Adrenal gland (tissue), 19 donors: ENCODE measurements at places on chromosomes 5 and 9. TPM values are rescaled to one million over a fixed set of nuclear protein-coding genes. Genes with fewer than 3 reads are reported as not detected.

The CDX1 gene
- not detected for total RNA-seq

The NMUR2 gene
- not detected for total RNA-seq

The RFESD gene
- 0.96 TPM for total RNA-seq

The TAF11L6 gene
- not detected for total RNA-seq

The SAPCD2 gene
- 0.79 TPM for total RNA-seq

The RFX3 gene
- total RNA-seq: 6.3 TPM

The HDHD3 gene
- 343 TPM for total RNA-seq

DNA sequence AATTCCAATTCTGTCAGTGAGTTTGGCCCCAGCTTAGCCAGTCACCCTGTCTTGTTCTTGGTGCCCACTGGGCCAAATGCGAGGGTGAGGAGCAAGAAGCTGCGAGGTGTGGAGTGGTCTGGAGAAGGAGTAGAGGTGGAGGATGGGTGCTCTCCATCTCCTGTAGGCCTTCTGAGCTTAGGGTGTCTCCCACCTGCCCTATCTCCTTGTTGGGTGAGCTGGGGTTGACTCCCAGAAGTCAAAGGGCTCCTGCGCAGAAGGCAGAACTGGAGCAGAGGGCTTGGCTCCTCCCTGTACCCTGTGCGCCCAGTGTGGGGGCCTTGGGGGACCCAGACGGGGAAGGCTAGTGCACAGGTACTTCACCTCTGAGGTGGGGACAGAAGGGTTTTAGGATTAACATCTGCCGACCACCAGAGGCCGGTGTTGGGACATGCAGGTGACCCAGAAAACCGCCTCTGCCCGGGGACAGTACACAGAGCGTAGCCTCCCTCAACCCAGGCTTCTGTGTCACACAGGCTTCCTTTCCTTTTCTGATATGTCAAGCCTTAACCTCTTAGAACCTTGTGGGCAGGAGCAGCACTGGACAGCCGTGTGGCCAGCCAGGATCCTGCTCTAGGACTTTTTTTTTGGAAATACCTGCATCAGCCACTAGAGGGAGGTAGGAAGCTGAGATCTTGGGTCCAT is 16.9 kb downstream of the IL5 start:
- no peaks in the 10 kb centered on the region for H3K36me3 ChIP-seq
- H3K27me3 ChIP-seq: no peaks in the 10 kb centered on the region
- H3K4me3 ChIP-seq: no peak overlapping the region
- DNase-seq: peak; percentile 58

GRCh38 chr9:107883496-107884124 is 394.0 kb upstream of the KLF4 start:
- H3K4me1 ChIP-seq: no peaks in the 10 kb centered on the region
- H3K4me3 ChIP-seq: no peak overlapping the region
- H3K36me3 ChIP-seq: no peaks in the 10 kb centered on the region
- DNase-seq: peak; percentile 62

DNA sequence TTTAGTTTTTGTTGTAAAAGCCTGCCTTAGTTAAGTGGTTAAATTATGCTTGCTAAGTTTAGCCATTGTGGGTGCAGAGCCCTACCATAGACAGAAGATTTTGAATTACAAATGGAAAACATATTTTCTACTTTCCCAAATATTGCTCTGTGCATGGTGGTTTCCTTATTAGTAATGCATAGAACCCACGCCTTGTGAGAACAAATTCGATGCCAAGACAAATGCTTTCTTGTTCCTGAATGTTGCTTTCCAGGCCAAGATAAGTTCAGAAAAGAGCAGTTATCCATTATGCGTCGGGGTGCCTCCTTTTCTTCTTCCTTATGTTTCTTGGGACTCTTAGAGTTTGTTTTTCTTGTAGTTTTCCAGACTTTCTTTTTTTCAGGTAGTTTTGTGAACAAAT is 31.0 kb upstream of the GARNL3 start:
- H3K4me1 ChIP-seq: peaks cover 15% of the 10 kb centered on the region
- H3K36me3 ChIP-seq: no peaks in the 10 kb centered on the region
- no peaks in the 10 kb centered on the region for H3K27me3 ChIP-seq
- no peak for DNase-seq

- H3K27me3 ChIP-seq: no peaks in the 10 kb centered on the region
- no peak for DNase-seq
- H3K4me3 ChIP-seq: no peak overlapping the region
- no peaks in the 10 kb centered on the region for H3K36me3 ChIP-seq
- H3K27ac ChIP-seq: peak overlapping the region; percentile 36
Measured at GRCh38 chr5:54581831-54582548, 64.4 kb downstream of the SNX18 start.

GRCh38 chr9:18739641-18740318 is 265.8 kb downstream of the ADAMTSL1 start:
- H3K4me1 ChIP-seq: no peaks in the 10 kb centered on the region
- DNase-seq: no peak
- no peaks in the 10 kb centered on the region for H3K27me3 ChIP-seq
- H3K36me3 ChIP-seq: no peaks in the 10 kb centered on the region
- H3K4me3 ChIP-seq: no peak overlapping the region

DNA sequence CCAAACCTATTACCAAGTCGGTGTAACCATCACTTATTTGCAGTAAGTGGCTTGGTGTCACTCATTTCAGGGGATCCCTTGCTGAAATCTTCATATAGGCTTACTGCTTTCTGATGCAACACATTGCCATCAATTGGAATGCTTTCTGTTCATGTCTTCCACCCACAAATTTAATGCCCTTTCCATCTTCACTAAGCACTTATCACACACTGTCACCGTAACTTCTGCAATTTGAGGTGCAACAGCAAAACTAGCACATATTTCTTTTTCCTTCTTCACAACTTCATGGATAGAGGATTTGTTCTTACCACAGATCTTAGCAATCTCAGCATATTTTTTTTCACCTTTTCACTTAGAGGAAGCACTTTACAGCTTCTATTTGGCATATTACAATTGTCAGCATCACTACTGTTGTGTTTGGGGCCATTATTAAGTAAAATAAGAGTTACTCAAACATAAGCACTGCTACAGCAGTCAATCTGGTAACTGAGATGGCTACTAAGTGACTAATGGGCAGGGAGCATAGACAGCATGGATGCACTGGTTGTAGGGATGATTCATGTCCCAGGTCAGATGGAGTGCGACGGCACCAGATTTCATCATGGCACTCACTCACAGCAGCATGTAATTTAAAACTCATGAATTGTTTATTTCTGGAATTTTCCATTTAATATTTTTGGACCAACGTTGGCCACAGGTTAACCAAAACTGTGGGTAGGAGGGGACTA is 70.1 kb downstream of the PIP5K1B start:
- no peak overlapping the region for H3K27ac ChIP-seq
- no peaks in the 10 kb centered on the region for H3K27me3 ChIP-seq
- no peak overlapping the region for H3K4me3 ChIP-seq
- H3K4me1 ChIP-seq: peaks cover 29% of the 10 kb centered on the region
- DNase-seq: peak; percentile 70

DNA sequence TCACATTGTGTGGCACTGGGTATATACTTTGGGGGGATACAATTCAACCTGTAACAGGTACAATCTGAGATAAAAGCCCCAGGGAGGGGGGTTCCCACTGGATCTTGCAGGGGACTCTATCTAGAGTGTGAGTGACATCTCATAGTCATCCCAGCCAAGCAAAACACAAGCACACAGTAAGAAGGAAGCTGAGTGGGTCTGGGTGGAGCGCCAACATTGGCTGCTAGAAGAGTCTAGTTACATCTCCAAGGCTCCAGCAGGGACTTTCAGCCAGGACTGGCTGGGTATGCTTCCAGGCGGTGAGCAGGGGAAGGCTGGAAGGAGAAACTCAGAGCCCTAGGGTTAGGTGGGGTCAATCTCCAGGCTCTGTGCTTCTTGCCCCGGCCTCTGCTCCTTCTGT is 53.0 kb downstream of the IL31RA start:
- no peaks in the 10 kb centered on the region for H3K27me3 ChIP-seq
- no peak for DNase-seq
- no peaks in the 10 kb centered on the region for H3K36me3 ChIP-seq
- H3K4me1 ChIP-seq: no peaks in the 10 kb centered on the region
- H3K27ac ChIP-seq: no peak overlapping the region

DNA sequence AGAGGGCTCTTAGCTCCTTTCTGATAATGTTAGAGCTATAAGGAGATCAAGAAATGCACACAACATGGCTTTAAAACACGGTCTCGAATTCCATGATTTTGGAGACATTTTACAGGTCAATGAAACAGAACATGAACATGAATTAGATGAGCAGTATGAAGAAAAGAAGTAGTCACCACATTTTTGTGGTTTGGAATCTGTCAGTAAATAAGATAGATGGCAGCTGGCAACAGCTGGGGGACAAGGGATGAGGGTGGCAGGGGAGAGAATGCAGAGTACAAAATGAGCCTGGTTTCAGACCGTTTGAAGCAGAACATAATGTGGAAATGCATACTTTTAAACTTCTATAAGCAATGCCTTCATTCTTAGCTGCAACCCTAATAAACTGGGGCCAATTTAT is 107.1 kb downstream of the OXCT1 start:
- H3K4me1 ChIP-seq: no peaks in the 10 kb centered on the region
- no peak overlapping the region for H3K4me3 ChIP-seq
- H3K27me3 ChIP-seq: no peaks in the 10 kb centered on the region
- no peak for DNase-seq

DNA sequence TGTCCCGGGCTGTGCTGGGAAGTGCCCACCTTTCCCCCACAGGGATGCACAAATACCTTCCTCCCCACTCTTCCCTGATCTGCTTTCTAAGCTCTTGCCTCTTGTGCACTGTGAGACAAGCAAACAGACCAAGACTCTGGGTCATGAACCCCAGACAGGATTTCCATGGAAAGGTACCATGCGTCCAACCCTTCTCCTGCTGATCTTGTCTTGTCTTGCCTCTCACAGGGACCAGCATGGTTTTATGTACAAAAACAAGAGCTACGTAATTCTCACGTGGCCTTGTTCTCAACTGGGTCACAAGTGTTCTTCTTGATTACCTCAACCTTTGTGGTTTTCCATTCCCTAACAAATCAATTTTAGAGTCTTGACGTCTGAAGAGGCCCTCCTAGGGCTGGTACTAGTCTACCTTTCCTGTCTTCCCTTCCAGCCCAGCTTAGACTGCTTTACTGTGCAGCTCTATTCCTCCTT is 176.5 kb upstream of the MAP3K1 start:
- H3K27ac ChIP-seq: no peak overlapping the region
- DNase-seq: no peak

- H3K27me3 ChIP-seq: no peaks in the 10 kb centered on the region
- H3K4me3 ChIP-seq: no peak overlapping the region
- H3K36me3 ChIP-seq: no peaks in the 10 kb centered on the region
- no peak for DNase-seq
- H3K4me1 ChIP-seq: peaks cover 8% of the 10 kb centered on the region
- H3K27ac ChIP-seq: no peak overlapping the region
Measured at GRCh38 chr5:119410448-119411159, 41.7 kb upstream of the HSD17B4 start.

GRCh38 chr5:86411596-86411995 is 206.1 kb upstream of the COX7C start:
- no peak overlapping the region for H3K27ac ChIP-seq
- H3K27me3 ChIP-seq: no peaks in the 10 kb centered on the region
- H3K4me1 ChIP-seq: no peaks in the 10 kb centered on the region
- H3K36me3 ChIP-seq: no peaks in the 10 kb centered on the region
- no peak for DNase-seq

- H3K27me3 ChIP-seq: no peaks in the 10 kb centered on the region
- H3K4me3 ChIP-seq: no peak overlapping the region
- H3K36me3 ChIP-seq: no peaks in the 10 kb centered on the region
- no peak overlapping the region for H3K27ac ChIP-seq
- no peak for DNase-seq
Measured at GRCh38 chr9:136323371-136323789, 4.0 kb upstream of the GPSM1 start.

DNA sequence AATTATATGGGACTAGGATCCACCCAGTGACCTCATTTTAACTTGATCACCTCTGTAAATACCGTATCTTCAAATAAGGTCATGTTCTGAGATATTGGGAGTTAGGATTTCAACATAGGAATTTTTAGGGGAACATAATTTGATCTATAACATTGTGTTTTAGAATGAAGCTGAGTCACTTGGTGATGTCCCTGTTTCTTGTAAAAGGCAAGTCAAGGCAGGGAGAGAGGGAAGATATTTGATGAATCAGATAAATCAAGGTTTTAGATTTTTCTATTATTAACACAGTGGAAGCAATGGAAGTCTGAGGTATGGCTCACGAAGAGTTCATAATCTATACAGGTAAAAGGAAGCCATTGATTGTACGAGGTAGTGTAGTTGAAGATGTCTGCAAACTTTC is 11.8 kb upstream of the GPR151 start:
- H3K4me3 ChIP-seq: no peak overlapping the region
- H3K4me1 ChIP-seq: no peaks in the 10 kb centered on the region
- H3K36me3 ChIP-seq: no peaks in the 10 kb centered on the region
- no peak overlapping the region for H3K27ac ChIP-seq

DNA sequence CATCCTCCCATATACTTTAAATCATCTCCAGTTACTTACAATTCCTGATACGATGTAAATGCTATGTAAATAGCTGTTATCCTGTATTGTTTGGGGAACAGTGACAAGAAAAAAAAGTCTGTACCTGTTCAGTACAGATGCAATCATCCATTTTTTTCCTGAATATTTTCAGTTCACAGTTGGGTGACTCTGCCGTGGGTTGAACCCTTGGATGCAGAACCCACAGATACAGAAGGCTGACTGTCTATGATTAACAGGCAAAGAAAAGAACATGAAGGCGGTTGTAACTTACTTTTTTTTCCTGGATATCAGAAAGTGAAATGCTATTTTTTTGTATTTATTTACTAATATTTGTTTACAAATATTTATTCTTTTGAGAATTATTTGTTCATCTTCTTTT is 33.2 kb downstream of the DAP start:
- peaks cover 26% of the 10 kb centered on the region for H3K4me1 ChIP-seq
- H3K27me3 ChIP-seq: no peaks in the 10 kb centered on the region
- H3K27ac ChIP-seq: peak overlapping the region; percentile 97

GRCh38 chr9:118236625-118237024 is 532.4 kb downstream of the TLR4 start:
- no peaks in the 10 kb centered on the region for H3K36me3 ChIP-seq
- no peaks in the 10 kb centered on the region for H3K4me1 ChIP-seq
- no peaks in the 10 kb centered on the region for H3K27me3 ChIP-seq
- DNase-seq: no peak

GRCh38 chr9:6904371-6904770 is 146.6 kb downstream of the KDM4C start:
- no peak for DNase-seq
- H3K4me3 ChIP-seq: no peak overlapping the region
- no peak overlapping the region for H3K27ac ChIP-seq
- H3K27me3 ChIP-seq: no peaks in the 10 kb centered on the region
- no peaks in the 10 kb centered on the region for H3K4me1 ChIP-seq

DNA sequence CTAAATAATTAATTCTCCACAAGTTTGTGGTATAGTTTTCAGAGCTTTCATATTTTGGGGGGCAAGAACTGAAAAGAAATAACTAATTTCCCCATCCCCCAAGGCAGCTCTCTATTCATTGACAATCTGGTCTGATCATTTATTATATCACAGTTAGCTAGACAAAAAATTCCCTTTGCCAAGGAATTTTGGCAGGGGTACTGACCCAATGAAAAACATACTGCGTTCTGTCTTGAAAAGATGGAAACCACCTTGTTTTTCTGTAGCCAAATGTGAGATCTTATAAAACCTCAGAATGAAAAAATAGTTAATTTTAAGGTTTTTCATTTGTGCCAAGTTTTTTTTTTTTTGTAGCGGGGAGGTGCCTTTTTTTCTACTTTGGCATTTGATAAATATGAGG is 1008.9 kb downstream of the EFNA5 start:
- no peak overlapping the region for H3K4me3 ChIP-seq
- H3K4me1 ChIP-seq: no peaks in the 10 kb centered on the region
- H3K36me3 ChIP-seq: no peaks in the 10 kb centered on the region
